ENCODE measurements at places on chromosomes 7 and 10.

GRCh38 chr10:49254556-49255318, 44.2 kb upstream of the C10orf71 start:
- DNase-seq: no peak

GRCh38 chr7:155547161-155547791, 917 bp upstream of the CNPY1 start:
- no peak for DNase-seq

GRCh38 chr10:118666350-118666749, 70.9 kb upstream of the PRLHR start:
- DNase-seq: no peak

- DNase-seq: no peak
Observed at GRCh38 chr10:21499701-21500577, 25.5 kb downstream of the SKIDA1 start.

Measured in stimulated activated CD4-positive, alpha-beta T cell treated with anti-CD3 and anti-CD28 coated beads, Interleukin-1b, Interleukin-23, amount 100 ng/mL, for 24 hours (primary cell).